ENCODE measurements at places on chromosomes 3 and 15.
A peak's percentile ranks its signal among the peaks of the same experiment; 100 is the strongest.

DNA sequence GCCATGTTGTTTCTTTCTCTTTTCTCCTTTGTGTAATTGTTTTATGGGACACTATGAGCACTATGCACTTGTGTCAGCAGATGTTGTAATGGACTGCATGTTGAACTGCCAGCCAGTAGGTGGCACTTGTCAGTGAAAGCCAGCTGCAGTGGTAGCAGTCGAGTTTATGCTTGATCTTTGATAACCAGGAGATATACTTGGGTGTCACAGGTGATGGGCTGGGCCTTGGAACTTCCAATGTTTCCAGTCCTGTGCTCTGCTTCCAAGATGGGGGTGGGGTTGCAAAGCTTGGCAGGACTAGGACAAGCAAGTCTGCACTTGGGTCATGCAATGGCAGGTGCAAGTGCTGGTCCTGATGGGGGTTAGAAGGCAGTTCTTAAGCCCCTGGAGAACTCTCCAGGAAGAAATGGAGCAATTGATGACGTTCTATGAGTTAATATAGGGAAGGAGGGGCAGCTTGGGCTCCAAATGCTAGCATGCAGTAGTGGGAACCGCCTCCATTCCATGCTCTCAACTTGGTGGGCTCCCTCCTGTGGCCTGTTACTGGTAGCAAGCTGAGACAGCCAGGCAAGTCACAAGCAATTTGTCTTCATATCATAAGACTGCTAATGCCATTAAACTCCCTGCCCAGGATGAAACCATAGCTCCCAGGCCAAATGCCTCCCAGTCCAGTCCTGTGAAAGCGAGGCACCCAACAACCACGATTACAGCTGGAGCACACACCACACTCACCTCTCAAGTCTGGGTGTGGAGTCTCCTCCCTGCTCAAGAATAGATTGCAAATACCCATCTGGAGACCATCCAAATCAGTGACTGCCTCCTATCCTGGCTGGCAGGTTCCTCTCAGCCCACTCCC, 287.2 kb downstream of the CGGBP1 start:
- DNase-seq = no peak

DNA sequence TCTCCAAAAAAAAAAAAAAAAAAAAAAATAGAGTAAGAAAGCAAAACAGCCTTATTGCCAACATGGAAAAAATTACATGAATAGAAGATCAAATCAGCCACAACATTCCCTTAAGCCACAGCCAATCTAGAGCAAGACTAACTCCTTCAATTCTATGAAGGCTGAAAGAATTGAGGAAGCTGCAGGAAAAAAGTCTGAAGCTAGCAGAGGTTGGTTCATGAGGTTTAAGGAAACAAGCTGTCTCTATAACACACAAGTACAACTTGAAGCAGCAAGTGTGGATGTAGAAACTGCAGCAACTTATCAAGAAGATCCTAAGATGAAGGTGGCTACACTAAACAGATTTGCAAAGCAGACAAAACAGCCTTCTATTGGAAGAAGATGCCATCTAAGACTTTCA, 9.3 kb downstream of the PARL start:
- DNase-seq = no peak

GRCh38 chr15:59158701-59159034, 48.0 kb upstream of the LDHAL6B start:
- DNase-seq = no peak

DNA sequence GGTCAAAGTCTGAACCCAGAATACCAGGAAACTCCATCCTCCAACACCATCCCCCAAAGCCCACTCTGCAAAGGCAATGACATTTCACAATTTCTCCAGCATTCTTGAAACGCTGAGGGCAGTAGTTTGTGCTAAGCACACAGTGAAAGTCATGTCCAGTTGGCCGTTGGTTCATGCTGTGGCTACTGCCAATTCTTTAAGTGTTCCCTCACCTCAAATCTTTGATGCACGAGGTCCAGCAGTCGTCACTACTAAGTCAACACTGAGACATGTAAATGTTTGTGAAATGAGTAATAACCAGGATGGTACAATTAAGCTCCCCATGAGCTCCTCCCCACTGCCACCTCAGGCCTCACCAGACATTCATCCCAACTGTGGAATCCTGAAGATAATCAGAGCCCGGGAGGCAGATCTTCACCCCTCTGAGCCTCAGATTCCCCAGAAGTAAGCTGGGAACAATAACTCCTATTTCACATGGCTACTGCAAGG, 7.0 kb downstream of the SUCLG2 start:
- no peak for DNase-seq

- DNase-seq = no peak
These were observed 15.3 kb upstream of the PTPN23 start for GRCh38 chr3:47365213-47366153.

- DNase-seq = no peak
These were observed 28.7 kb downstream of the ATRIP start for GRCh38 chr3:48475188-48475587.

GRCh38 chr3:66934725-66935124, 63.4 kb upstream of the KBTBD8 start:
- DNase-seq = no peak

GRCh38 chr3:51530485-51530884, 8.0 kb upstream of the RAD54L2 start:
- DNase-seq = no peak

- DNase-seq = no peak
These were observed 7.7 kb upstream of the PRR23E start for GRCh38 chr3:127185268-127185667.

- no peak for DNase-seq
These were observed 177.3 kb upstream of the WNT5A start for GRCh38 chr3:55664387-55664786.

- DNase-seq = peak; percentile 45
These were observed 164.5 kb downstream of the WNT5A start for GRCh38 chr3:55322638-55323037.

GRCh38 chr3:127855246-127855645, 32.9 kb upstream of the MGLL start:
- DNase-seq = no peak

DNA sequence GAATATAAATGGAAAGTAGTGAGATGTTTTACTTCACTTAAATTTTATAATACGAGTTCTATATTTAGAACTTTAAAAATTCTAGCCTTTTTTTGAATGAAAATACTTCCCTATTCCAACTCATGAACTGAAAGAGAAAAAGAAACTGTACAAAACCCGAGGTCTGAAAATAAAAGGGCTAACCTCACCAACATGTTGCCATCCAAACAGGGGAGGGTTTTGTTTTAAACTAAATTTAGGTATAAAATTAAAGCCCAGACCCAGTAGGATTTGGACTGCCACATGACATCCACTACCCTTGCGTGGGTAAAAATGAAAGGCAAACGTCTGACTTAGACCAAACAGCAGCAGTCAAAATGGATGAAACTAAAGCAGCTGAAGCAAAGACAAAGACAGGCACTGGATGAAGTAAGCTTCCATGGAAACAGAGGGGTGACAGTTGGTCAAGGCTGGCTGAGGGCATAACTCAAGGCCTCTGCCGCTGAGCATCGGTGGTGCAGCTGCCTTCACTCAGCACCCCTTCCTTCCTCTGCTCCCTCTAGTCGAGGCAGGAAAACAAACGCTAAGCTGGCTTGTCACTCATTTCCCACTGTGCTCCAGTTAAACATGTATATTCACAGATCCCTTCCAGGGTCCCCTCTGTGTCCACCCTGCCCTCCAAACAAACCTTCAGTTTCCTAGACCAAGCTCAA, 58.1 kb downstream of the TM4SF4 start:
- peak; percentile 37 for DNase-seq

DNA sequence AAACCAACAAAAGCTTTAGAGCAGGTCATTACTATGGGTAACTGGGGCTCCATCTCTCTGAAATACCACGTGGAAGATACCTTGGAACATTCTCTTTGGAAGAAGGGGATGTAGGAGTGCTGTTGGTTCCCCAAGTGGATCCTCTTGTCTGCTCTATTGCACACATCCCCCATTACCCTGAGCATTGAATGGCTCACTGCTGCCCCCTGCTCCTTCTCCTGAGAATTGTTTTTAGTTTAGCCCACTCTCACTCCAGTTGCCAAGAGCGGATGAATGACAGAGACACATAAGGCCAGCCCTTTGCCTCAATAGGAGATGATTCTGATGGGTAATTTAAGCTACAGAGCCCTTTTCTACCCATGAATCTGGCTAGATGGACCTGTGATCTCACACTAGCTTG, 135.6 kb upstream of the SUCLG2 start:
- peak; percentile 1 for DNase-seq

DNA sequence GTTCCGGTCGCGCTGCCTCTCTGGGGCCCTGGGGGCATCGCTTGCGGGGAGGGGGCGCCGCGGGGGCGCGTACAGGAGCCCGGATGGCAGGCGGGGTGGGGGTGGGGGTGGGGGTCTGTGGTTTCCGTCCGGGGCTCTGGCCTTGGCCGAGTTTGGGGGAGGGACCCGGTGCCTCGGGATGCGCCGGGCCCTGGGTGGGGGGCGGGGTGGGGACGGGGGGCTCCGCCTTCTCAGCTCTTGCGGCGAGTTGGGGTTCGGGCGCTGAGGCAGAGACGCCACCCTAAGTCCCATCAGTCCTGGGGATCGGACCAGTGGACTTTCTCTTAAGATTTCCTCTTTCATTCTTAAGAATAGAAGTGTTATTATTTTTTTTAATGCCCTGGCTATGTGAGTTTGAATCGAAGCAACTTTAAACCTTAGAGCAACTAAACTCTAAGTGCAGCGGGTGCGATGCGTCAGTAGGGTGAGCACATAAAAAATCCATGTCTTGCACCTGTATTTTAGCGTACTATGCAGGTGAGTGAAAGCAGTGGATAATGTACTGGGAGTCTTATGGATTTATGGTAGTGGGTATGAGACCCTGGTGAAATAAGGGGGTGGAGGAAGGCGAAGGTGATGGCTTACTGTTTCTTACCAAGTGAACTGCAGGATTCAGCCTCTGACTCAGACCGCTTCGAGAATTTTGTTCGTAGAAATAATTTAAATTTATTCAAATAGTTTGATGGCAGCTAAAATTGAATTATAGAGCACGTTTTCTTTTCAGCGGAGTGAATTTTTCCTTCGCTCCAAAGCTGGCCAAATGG, 762 bp downstream of the CTNNB1 start:
- no peak for DNase-seq

DNA sequence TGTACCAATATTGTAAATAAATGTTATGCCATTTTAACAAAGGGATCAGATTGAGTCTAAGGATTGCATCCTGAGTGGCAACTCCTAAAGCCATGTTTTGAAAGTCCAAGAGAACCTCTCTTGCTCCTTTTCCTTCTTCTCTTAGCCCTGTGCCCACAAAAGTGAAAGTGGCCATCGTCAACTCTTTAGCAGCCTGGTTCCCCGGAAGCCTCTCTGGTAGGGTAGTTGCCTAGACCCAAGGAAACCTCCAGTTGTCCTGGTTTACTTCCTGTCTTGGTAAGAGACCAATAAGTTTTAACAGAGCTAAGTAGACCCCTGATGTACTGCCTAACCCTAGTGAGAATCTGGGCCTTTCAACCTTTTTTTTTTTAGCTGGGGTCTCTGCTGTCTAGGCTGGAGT, 10.2 kb upstream of the ITPKA start:
- DNase-seq = no peak

GRCh38 chr3:15277861-15278500, 54.4 kb downstream of the SH3BP5 start:
- no peak for DNase-seq

DNA sequence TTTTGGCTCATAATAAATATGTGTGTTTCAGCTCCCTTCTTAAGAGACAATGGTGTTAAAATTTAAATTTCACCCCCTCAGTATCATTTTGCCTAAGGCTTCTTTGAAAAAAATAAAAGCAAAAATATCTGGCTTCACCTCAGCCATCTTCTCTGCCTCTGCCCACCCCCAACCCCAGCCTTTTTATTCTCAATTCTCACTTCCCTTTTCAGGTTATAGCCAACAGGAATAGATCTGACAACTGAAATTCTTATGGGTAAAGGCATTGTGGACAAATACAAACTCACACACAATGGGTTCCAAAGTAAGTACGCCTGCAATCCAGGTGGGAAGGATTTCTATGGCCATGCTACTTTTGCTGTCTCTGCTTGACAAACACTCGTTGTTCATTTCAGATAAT, 399.0 kb upstream of the ARRDC4 start:
- no peak for DNase-seq

DNA sequence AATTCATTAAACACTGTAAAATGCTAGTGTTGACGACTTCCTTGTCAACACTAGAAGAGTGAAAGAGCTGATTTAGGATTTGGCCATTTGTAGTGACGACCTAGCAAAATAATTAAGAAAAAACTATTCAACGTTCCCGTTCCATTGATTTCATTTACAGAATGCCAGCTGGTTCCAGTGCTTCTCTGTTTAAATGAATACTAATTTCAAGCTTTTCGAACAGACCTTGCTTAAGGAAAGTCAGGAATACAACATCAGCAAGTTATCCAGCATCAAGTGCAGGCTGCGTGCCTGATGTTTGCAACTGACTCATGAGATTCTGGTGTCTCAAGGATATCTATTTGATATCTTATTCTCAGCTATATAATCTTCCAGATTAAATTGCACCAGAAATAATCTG, 98.4 kb upstream of the BHLHE40 start:
- DNase-seq = no peak

GRCh38 chr15:60932051-60932915, 296.8 kb downstream of the RORA start:
- no peak for DNase-seq

GRCh38 chr3:132659365-132660051, at the start of gene ACAD11:
ACAD11 (minus strand) TSS chr3:132659809; CDS start chr3:132659751, 58 bp downstream.
- DNase-seq = peak; percentile 67

DNA sequence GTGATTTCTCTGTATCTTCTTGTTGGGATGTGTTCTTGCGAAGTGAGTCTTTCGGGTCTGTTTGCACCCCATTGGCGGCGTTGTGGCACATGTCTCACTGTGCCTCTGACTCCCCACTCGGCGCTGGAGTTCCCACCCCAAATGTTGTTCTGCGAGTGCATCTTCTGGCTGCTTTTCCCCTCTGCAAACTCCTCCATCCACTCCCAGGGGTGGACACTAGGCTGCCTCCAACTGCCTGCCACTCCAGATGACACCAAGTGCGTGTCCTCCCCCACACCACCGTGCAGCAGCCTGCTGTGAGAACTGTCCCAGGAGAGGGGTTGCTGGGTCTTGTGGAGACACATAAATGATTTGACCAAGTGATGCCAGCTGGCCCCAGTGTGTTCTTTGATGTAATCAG, 17.6 kb downstream of the EFCC1 start:
- no peak for DNase-seq

DNA sequence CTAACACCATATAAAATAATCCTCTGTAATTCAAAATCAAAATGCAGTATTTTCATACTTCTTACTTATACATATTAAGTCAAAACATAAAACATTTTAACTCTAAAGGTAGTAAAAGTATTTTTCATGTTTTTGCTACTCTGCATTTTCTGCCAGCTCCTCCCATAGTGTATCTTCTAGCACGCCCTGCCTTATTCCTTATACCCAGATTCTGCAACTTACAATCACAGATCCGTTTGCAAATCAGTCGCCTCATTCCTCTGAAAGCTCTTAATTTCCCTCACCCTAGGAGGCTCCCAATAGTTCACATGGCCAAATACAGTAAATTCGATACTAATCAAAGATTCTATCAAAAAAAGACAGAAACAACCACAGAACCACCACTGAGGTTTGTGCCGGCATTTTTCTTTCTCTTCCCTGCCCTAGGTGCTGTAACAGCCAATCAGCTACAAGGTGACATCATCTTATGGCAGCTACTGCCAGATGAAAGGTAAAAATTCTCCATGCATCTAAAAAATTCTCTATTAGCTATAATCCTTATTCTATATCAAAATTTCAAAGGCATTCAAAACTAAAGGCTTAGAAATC, 72.9 kb downstream of the CLASP2 start:
- DNase-seq = peak; percentile 43

- no peak for DNase-seq
These were observed 36.0 kb downstream of the RFX7 start for GRCh38 chr15:56207711-56208110.

All from hippocampal formation (tissue), 2 donors.